ENCODE measurements at places on chromosomes 3 and 15.

GRCh38 chr3:47895241-47895640 is 92.3 kb downstream of the DHX30 start:
- DNase-seq = no peak

DNA sequence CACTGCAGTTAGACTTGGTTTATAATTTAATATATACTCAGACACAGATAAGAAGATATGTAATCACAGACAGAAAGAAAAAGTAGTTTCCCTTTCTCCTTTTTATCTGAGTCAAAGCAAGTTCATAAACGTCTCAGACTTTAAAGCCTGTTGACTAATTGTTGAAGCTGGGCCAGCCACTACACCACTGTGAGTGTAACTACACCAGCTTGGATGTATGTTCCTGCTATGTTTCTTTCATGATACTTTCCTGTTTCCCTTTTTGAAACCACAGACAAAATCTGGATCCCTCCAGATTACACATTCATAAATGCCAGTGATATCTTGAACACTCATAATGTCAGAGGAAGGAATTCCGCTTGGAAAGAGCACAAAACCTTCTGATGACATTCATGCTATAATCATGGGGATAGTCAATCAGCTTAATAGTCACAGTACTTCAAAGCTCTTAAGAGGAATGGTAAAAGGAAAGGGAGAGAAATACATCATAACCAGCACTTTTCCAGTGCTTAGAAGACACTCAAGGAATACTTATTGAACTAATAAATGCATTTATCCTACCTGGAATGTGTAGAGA is 32.0 kb downstream of the KCNMB2 start:
- no peak for DNase-seq

GRCh38 chr3:5463991-5464390 is 276.5 kb downstream of the EDEM1 start:
- DNase-seq = no peak

- DNase-seq = no peak
These were observed 94.1 kb upstream of the PRICKLE2 start for GRCh38 chr3:64319391-64319790.

DNA sequence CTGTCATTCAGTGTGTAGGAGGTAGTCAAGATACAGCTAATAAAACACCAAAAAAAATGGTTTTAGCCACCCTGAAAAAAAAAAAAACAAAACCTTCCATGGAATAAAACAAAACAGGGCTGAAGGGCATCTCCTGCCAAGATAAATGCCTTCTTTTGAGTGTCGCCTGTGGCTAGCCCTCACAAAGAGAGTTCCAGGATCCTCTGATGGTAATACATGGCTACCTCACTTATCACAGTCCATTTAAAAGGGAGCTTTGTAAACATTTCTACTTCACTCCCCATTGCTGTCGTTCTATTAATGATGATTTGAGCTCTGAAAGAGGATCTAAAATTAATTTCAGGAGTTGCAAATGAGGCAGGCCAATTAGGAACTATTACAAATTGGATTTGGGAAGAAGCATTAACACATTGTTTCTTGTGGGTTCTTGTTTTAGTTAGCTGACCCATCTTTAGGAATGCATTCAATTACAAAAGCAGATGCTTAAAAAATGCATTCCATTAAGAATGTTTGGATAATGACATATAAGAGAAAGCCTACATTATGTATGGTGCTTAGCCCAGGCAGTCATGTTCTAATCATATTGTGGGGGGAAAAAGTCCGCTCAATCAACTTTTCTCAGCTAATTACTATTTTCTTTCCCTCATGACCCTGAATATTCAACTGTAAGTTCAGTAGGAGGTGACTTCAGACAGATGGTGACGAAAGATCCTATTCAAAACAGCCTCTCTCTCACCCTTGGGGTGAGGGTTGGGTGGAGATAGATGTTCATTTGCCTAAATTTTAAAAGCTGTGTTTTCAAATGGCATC is 255.1 kb upstream of the WNT5A start:
- DNase-seq = no peak

DNA sequence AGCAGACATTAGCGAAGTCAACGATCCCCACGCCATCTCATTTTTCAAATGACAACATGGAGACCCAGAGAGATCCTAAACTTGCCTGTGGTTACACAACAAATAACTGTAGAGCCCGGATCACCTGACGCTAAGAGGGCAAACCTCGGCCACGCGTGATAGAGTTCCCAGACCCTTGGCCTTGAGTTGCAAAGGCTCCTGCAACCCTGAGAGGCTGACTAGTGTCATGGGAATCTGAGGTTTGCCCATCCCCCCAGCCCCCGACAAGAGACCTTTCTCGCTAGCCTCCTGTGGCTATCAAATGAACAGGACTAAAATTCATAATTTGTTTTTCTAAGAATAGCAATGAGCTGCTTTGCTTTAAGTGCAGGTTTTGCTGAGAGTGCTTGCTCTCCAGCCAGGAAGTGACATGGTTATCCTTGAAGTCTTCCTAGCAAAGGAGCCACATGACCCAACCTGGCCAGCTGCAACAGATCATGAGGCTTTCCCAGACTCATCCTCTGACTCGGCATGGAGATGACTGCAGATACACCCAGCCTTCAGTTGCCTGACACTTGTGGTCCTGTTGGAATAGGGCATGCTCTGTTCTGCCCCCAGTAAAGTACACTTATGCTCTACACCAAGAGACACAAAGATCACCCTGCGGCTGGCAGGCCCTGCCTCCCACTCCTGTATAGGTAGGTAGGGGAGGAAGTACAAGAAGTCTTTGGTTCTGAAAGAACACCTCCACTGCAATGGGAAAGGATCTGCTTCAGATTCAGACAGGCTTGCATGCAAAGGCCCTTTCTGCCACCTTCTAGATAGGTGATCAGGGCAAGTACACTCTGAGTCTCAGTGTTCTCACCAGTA is 36.0 kb downstream of the MCF2L2 start:
- no peak for DNase-seq

- DNase-seq = no peak
These were observed 201.3 kb upstream of the PRICKLE2 start for GRCh38 chr3:64426551-64426950.

DNA sequence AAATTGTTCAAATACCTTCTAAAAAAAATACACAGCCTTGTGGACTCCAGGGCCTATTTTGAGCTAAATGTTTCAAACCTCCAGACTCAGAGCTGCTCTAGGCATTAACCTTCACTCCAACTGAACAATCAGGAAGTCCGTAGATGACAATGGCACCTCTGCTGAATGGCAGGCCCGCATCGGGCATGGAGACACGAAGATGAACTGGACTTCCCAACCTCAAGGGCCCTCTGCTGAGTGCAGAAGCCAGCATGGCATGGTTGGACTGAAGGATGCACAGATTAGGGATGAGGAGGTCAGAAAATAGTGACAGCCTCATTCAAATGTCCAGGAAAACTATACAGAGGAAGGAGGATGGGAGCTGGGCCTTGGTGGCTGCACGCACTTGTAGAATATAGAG is 2.2 kb downstream of the FAM174B start:
- no peak for DNase-seq

DNA sequence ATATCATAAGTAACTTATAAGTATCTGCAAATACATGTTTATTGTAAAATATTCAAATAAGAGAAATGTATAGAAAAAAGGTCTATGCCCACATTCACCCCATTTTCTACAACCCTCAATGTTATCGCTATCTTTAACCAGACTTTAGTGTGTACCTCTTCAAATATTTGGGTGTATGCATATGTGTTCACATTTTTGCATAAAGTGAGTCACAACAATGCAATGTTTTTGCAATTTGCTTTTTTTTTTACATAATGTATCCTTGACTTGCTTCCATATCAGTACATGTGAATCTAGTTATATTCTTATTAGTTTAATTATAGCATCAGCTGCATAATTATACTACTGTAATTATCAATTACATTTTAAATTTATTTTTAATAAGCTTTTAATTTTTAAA is 117.3 kb upstream of the LYSMD4 start:
- no peak for DNase-seq

DNA sequence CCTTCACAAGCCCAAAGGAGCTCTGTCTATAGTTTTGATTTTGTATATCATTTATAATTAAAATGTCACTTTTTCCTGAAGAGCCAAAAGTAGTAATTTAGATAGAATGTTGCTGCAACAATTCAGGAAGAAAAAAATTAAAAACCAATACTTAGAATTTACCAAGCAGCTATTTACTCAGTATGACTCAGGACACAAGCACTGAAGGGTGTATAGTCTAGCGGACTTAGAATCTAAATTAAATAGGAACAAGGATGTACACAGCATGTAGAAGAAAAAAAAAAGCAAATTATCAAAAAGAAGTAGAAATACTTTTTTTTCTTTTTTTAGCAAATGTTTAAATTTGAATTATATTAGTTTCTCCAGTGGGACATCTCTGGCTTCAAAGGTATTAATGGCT is 31.6 kb downstream of the PGBD4 start:
- no peak for DNase-seq

- DNase-seq = no peak
These were observed 234.8 kb upstream of the GADL1 start for GRCh38 chr3:31129241-31129640.

DNA sequence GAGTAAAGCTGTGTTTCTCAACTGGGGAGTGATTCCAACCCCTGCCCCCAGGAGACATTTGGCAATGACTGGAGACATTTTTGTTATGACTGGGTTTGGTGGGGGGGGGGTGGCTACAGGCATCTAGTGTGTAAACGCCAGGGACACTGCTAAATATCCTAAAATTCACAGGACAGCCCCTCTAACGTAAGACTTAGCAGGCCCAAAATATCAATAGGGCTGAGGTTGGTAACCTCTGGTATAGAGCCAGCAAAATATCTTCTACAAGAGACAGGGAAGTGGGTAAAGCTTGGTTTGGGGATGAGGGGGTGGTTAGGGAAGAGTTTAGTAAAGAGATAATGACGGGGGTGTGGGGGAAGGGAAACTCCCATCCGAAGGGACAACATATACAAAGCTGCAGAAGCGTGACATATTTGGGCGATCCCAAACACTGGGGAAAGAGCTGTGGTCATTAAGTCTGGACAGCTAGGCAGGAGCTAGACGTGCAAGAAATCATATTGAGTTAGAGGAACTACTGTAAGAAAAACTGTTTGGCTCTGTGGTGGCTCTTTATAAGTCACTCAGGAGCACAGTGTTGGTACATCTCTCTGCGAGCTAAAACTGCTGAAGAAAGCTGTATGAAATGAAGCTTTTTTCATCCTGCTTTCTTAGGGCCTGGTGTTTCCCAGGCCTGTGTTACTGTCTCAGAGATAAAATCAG is 697 bp upstream of the TRIM69 start:
- DNase-seq = peak; percentile 14

DNA sequence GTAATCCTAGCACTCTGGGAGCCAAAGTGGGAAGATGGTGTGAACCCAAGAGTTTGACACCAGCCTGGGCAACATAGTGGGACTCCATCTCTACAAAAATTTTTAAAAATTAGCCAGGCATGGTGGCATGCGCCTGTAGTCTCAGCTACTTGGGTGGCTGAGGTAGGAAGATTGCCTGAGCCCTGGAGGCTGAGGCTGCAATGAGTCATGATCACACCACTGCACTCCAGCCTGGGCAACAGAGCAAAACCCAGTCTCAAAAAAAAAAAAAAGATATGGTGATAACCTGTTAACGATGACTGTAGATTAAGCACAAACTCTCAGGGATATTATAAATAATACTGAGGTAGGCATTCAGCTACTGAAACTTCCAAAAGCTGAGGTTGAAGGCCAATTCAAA is 107.5 kb downstream of the SLC49A4 start:
- DNase-seq = no peak

DNA sequence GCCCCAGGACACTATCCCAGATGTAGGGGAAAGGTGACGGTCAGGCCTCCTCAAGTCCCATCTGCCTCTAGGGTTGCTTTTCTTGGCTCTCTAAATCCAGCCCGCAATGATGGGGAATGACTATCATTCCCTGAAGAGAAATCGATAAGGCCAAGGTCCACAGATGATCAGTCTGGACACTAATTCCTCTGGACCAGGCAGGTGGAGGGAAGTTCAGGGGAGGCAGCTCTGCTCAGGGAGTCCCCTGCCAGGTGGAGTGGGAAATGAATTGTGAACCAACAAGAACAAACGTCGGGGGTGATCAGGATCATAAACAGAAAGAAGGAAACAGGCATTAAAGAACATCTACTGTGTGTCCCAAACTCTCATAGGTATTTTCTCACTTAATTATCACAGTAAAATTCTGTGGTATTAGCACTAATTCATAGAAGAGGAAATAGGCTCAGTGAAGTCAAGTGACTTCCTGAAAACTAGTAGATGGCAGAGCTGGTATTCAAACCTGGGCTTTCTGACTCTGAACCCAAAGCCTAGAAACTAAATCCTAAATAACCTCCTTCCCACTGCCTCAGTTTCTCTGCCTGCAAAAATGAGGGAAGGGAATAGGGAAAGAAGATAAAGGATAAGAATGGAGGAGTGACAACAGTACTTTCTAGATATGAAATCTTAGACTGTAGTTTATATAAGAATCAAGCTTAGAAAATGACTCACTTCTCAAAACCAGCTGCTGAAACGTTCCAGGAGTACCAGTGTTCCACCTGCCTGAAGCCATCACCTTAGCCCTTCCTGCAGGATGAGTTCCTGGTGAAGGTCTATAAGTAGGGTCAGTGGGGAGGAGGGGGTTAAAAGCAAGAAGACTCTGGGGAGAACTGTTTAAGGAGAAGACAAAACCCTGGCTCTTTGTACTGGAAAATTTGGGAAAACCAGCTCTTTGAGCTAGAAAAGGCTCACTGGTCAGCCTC is 7.5 kb downstream of the BMF start:
- no peak for DNase-seq

DNA sequence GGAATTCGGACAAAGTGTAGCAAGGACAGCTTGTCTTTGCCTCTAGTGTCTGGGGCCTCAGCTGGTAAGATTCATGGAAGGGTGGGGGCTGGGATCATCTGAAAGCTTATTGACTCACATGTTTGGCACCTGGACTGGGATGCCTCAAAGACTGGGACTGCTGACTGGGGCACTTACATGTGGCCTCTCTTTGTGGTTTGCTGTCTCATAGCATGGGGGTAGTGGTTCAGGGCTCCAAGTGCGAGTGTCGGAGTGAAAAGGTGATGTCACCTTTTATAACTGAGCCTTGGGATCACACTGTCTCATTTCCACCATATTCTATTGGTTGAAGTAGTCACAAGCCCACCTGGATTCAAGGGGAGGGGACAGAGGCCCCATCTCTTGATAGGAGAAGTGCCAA is 6.8 kb downstream of the MFSD1 start:
- peak; percentile 54 for DNase-seq

DNA sequence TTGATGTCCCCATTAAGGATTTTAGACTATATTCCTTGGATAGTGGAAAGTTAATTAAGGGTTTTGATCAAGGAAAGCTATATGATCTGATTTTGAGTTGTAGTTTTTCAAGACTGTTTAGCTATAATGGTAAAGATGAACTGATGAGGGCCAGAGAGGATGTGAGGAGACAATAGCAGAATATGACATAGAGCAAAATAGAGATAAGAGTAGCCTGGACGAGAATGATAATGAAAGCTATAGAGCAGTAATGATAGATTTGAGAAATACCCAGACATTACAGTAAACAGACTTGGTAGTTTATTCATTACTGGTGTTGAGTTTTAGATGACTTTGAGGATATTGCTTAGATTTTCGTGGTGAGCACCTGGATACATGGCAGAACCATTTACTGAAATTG is 3.8 kb downstream of the SUCNR1 start:
- no peak for DNase-seq

GRCh38 chr15:75140080-75140879 is 61.4 kb upstream of the C15orf39 start:
- DNase-seq = no peak

GRCh38 chr3:43995547-43996378 is 245.9 kb upstream of the TOPAZ1 start:
- no peak for DNase-seq

GRCh38 chr3:74139648-74140047 is 474.8 kb downstream of the CNTN3 start:
- peak; percentile 9 for DNase-seq

GRCh38 chr15:34114739-34115138 is 12.9 kb downstream of the PGBD4 start:
- no peak for DNase-seq
